ENCODE measurements at places on chromosomes 13 and 19.

- no peak for DNase-seq
Measured at GRCh38 chr13:59962343-59962742, 201.4 kb downstream of the DIAPH3 start.

DNA sequence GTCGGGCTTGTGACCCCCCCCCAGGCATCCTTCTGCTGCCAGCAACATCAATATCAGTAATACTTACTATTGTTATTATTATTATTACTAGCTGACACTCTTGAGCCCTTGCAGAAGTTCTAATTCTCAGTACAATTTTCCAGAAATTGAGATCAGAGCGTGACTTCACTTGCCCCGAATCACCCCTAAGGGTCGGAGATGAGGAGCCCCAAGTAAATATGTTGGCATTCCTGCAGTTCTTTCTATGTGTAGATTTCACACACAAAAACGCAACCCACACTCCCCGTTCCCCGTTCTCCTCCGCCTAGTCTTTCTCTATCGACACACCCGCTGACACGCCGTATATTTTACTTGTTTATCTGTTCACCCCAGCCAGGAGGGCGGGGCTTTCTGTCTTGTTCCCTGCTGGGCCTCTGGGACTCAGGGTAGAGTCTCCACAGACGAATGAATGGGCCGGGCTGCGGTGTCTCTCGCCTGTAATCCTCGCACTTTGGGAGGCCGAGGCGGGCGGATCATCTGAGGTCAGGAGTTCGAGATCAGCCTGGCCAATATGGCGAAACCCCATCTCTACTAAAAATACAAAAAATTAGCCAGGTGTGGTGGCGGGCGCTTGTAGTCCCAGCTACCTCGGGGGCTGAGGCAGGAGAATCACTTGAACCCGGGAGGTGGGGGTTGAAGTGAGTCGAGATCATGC lies 14.7 kb downstream of the TLE5 start:
- no peak for DNase-seq

- no peak for DNase-seq
Measured at GRCh38 chr19:47836038-47836437, 14.3 kb downstream of the CRX start.

- no peak for DNase-seq
Measured at GRCh38 chr19:13906521-13906904, 512 bp downstream of the CC2D1A start.

GRCh38 chr13:98171900-98172589 lies 5.0 kb downstream of the RNF113B start:
- no peak for DNase-seq

DNA sequence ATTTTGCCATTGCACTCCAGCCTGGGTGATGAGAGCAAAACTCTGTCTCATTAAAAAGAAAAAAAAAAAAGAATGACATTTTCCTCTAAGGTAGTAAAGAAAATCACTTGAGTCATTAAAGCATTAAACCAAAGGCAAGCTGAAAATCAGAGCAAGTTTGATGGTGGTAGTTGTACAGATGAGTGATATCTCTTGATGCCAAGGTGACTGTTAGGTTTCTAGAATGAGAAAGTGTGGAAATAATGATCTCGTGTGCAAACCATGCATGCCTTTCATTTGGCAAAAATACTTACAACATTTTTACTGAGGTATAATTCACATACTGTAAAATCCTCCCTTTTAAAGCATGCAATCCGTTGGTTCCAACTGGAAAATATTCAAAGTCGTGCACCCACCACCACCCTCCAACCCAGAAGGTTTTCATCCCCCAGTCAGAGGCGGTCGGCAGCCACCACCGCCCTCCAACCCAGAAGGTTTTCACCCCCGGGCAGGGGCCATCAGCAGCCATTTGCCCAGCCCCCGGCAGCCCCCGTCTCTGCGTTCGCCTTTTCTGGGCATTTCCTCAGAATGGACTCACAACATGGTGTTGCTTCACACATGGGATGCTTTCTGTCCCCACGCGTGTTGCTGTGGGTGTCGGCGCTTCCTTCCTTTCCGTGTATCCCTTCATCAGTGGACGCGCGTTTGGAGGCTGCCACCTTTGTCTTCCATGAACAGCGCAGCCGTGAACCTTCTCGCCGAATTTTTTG lies 90.2 kb downstream of the ATP11A start:
- no peak for DNase-seq

- DNase-seq, result no peak
Measured at GRCh38 chr19:12607631-12608030, 3.0 kb downstream of the ZNF490 start.

DNA sequence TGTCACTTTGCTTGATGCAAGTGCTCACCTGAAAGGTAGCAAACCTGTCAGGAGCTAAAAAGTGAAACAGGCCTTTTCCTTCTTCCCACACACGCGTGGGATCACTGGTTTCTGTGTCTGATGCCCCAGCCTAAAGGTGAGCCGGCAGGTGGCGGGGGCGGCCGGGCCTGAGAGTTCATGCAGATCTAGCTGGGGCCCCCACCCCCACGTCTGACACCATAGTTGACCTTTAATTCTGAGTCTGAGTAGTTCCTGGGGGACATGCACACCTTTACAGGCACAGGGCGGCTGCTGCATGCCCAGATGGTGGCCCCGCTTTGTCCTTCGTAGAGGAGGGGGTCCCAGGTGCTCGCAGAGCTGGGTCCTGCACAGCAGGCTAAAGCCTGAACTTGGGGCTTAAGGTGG lies 345.3 kb downstream of the TEX29 start:
- no peak for DNase-seq

GRCh38 chr19:10946958-10947657 lies 13.7 kb upstream of the SMARCA4 start:
- DNase-seq, result no peak

GRCh38 chr13:105442040-105442439 lies 1093.4 kb downstream of the EFNB2 start:
- DNase-seq, result no peak

GRCh38 chr13:43074824-43075510 lies 51.6 kb downstream of the DNAJC15 start:
- DNase-seq, result no peak

DNA sequence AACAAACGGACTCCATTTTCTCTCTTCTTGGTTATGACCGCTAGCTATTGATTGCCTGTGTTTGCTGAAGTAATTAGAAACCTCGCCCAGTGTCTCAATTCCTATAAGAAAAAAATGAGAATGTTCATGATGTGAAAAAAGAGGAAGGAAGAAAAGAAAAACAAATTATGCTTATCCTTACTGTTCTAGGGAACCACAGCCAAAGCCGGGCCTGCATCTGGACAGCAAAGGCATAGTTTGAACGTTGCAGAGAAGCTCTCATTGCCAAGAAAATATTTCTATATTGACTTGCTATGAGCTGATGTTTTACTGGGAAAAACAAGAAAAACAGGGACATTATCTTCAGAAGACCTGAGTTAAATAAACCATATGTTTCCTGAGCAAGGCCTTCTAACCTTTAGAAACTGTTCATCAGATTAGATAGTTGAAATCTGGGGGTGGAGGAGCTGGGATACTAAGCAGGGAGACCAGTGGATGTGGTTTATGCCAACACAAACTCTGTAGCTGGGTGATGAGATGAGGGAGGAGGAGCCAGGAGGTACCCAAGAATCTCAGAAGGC lies 55.0 kb downstream of the EFNB2 start:
- no peak for DNase-seq

GRCh38 chr13:20407759-20408158 lies 117.9 kb downstream of the CRYL1 start:
- DNase-seq, result no peak

DNA sequence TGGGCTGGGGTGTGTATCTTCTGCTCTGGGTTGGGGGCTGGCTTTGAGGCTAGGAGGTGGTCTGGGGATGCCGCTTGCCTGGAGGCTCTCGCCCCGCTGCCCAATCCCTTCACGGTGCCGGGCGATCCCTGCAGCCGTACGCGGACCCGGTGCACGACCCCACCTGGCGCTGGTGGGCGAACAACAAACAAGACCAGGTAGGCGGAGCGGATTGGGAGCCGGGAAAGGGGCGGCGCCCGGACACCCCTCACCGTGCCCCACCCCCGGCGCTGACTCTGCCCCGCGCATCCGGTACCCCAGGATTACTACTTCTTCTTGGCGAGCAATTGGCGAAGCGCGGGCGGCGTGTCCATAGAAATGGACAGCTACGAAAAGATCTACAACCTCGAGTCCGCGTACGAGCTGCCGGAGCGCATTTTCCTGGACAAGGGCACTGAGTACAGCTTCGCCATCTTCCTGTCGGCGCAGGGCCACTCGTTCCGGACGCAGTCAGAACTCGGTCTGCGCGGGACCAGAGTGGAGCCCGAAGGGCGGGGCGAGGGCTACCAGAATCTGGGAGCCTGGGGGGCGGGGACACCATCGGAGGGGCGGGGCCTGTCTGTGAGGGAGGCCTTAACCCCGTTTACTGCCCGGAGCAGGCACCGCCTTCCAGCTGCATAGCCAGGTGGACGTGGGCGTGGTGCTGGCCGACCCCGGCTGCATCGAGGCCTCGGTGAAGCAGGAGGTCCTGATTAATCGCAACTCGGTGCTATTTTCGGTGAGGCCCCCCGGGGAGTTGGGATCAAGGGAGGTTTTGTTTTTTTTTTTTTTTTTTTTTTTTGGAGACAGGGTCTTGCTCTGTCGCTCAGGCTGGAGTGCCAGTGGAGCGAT lies 12.1 kb upstream of the PSMD8 start:
- peak; percentile 36 for DNase-seq

DNA sequence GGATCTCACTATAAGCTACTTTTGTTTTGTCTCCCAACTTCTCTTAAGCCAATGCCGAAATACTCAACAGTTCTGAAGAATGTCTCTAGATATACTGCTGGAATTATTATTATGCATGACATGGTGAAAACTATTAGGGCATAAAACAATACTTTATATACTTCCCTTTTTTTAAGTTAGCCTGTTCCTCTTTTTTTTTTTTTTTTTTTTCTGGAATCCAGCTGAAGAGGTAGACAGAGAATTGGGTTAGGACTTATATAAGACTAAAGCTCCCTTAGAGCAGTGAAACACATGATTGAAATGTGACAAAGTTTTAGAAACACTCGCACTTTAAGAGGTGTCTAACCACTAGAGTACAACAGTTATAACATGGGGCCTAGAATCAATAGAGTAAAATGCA lies 850.9 kb upstream of the PCDH9 start:
- DNase-seq, result no peak

DNA sequence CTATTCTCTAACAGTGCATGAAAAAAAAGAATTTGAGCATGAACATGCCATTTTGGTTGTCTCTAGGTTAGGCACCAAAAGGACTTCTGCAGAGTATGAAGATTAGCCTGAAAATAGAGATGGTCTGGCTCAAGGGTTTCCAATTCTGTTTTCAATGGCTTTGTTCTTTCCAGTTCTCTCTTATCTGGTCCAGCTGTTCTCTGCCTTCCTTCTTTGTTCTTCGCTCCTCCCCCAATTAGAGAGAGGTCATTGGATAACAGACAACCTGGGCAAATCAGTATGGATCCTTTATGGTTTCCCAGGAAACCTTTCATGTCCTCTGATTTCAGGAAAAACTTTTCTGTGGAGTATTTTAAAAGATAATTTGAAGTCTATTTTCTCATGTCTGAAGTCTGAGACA lies 623.4 kb downstream of the PCDH17 start:
- DNase-seq, result no peak

DNA sequence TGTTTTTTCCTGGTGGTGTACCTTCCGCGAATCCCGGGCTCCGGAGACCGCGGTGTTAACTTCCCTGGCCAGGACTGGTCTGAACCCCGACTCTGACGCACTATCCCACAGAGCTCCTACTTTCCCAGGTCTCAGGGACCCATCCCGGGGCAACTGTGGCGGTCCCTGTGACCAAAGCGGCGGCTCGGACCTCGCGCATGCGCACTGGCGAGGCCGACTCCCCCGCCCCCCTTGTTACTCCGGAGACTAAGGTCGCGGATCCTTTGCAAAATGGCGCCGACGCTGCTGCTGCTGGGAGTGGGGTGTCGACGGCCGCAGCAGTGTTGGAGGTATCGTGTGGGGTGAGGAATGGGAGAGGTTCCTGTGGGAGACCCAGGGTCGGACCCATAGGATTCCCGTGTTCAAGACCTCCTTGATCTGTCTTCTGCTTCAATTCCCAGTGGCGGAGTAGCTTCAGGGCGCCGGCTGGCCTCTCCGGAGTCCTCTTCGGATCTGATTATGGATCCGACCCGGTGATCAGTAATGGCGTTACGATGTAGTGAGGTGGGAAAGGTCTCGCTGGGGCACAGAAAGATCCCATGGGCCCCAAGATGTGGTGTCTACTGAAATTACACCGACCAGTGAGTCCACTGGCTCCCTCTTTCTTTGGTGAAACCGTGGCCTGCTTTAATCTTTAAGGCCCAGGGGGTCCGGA lies 66.6 kb upstream of the ZNF527 start:
- no peak for DNase-seq

DNA sequence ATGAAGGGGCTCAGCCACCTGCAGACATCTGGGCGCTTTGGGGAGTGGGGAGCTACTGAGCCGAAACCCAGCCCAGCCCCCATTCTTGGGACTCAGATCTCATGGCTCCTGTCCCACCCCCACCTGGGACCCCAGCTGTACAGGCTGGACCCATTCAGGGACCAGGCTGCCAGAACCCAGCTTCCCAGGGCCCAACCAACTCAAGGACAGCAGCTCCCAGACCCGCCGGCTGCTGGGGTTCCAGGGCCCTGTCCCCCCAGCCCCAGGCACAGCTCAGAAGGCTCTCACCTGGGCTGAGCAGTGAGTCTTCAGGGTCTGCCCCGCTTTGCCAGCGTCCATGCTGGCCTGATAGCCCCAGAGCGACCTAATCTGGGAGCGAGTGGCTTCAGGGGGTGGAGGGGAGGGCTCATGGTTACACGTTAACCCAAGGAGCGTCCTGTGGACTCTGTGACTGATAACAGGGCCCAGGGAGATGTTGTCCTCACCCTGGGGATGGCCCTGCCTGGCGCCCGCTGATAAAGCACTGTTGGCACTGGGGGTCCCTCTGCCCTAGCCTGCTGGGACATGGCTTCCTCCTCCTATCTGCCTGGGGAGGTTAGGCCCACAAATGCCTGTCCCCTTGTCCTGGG lies at the start of gene TMEM86B:
Gene TMEM86B (minus strand): TSS at position 361 of the 629 bp plus-strand sequence. CDS start 22 bp downstream, at position 339.
- DNase-seq, result no peak

- no peak for DNase-seq
Measured at GRCh38 chr13:24083141-24083540, 77.4 kb upstream of the SPATA13 start.

- no peak for DNase-seq
Measured at GRCh38 chr19:42109896-42110295, 22.4 kb downstream of the POU2F2 start.

- no peak for DNase-seq
Measured at GRCh38 chr19:14089662-14090508, 666 bp downstream of the SAMD1 start.

DNA sequence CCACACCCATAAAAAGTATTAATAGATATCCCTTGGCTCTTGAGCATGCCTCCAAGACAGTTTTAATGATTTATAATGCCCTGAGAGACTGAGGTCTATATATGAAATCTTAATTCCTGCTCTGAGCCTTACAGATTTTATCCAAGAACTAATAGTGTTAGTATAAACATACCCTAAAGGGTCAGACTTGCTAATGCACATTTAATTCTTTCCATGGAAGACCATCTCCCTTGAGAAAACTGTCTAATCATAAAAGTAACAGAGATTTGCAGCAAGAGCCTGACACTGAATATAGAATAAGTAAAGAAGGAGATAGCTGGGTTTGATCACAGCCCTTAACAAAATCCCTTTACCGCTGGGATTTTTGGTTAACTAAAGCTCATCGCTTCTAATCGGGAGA lies 650.8 kb upstream of the KLF12 start:
- DNase-seq, result no peak
